ENCODE measurements at places on chromosomes 2 and 18.

DNA sequence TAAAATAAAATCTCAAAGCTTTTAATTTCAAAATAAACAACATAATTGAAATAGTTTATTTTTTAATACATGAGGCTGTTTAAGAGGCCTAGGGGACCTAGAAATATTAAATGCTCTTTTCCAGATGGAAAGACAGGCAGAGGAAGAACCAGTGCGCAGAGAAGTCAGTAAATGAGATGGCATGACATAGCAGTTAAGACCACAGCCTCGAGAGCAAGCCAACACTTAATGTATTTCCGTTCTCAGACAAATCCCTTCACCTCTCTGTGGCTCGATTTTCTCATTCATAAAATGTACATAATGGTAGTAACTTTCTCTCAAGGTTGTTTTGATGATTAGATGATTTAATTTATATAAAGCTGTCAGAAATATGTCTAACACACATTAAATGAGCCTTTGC lies 405.1 kb upstream of the CWC22 start:
- DNase-seq = no peak

DNA sequence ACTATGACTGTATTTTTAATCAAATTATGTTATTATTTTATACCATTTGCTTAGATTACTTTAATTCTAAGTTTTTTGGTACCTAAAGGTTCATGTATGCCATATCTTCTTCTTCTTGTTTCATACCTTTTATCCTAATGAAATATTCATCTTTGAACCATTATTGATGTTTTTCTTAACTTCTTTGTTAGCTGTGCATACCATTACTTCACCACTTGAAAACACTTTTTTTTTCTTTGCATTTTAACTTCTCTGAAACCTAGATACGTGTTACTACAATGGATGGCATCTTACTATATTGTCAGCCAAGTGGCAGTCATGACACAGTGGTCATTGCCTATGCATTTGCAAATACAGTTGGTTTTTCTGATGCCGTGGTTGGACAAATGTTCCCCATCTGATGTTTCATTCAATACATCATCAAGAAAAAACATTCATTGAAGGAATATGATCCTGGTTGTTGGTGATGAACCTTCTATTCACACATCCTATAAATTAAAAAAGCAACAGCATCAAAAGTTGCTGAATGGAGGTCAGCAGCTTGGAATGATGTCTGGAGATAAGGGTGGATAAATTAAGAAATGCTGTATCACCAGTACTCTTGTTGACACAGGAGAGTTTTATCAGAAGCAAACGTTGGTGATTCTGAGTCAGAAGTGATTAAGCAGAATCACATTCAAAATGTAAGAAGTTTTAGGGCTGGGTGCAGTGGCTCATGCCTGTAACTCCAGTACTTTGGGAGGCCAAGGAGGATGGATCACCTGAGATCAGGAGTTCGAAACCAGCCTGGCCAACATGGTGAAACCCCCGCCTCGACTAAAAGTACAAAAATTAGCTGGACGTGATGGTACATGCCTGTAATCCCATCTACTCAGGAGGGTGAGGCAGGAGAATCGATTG lies 7.4 kb downstream of the IL36A start:
- no peak for DNase-seq

DNA sequence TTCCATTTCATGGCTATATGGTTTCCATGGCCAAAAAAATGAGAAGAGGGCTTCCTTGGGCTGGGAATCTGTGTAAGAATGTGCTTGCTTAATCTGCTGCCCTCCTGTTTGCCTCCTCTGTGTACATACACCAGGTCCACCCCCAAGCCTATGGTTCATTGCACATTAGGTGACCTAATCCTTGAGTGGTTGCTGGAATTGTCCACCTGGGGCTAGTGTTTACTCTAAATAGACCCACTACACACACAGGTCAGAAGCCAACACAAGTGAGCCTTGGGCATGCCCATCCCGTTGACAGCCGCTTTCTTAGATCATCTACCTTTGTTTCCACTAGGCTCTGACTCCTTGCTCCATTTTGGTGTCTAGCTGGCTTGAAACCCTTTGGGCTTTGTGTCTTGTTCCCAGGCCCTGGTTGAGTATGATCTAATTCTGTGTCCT lies 59.2 kb upstream of the ATL2 start:
- DNase-seq = no peak

DNA sequence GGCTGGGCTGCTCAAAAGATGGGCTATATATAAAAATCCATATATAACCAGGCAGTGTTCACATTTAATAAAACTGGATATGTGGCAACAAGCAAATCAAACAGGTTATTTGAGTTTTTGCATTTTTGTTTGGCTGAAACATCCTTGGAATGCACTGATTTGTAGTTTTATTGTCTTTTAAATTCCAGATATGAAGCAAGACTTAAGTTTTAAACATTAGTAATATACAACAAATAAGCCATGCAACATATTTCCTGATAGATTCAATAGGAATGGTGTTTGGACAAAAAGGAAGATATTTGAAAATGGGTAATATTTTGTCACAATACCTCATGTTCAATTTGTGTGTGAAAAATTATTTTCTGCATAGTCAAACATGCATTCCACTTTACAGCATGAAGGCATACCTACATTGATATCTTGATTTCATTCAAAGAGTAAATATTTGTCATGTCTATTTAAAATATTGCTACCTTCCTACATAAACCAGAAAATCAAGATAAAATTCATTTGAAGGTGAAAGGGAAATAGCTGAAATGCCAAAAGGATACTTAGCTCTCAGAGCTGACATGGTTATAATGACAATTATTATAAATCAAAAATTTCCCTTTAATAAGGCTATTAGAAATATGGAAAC lies 132.3 kb upstream of the NETO1 start:
- no peak for DNase-seq

- no peak for DNase-seq
Measured at GRCh38 chr2:139949242-139949972, 1169.2 kb upstream of the NXPH2 start.

GRCh38 chr2:13115643-13116042 lies 398.9 kb downstream of the TRIB2 start:
- no peak for DNase-seq

DNA sequence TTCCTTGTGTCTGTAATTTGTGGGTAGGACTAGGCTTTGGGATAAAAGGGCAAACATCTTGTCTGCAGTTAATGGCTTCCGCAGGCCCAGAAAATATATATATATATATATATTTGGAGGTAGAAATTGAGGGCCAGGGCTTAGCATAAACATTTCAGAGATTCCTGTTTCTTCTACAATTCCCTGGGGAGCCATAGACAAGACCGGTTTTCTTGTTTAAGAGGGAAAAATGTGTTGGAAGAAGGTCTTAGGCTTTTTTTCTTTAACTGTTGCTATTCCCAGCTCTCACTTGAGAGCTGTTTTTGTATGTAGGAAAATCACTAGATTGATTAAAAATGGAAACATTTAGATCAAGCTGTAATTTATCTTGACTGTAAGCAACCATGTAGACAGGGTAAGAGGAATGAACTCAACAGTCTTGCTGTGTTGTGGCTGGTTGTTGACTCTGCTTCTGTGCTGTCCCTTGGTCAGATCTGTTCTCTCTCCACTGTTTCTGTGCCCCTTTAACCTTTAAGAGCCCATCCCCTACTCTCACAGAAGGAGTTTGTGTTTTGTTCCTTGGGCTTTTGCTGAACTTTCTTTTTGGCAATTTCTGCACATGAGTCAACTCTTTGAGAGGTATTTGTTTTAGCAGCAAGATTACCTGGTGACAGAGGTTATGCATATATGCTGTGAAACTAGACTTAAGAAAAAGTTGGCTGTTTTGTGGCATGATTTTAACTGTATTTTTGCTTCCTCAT lies 58.3 kb downstream of the EFEMP1 start:
- DNase-seq = no peak

DNA sequence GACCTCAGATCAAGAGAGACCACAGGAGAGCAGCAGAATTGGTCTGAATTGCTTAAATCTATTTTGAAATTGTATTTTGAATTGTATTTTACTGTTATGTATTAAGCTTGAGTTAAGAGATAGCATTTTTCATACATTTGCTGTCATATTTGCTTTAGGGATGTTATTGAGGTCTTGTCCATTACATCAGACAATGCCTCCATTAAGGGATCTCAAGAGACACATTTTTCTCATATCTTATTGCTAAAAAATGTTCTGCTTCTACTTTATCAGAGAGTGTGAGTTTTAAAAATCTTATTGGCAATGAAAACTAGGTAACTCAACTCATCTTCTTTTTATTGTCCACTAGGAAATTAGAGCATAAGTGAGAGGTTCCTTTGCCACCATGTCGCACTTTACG lies 66.8 kb upstream of the CTAGE1 start:
- no peak for DNase-seq
